Osteocyte (in vitro differentiated cells): ENCODE measurements at places on chromosomes 6 and 20. TPM values are rescaled to one million over a fixed set of nuclear protein-coding genes. Genes with fewer than 3 reads are reported as not detected.

HTR1E gene
- total RNA-seq: not detected in 2 replicates

C4A gene
- 13.5 and 15.2 TPM in 2 replicates for total RNA-seq

DEF6 gene
- 0.52 and 0.59 TPM in 2 replicates for total RNA-seq

THBD gene
- total RNA-seq: 66.3 and 68.3 TPM in 2 replicates

SIGLEC1 gene
- total RNA-seq: 0.21 TPM in 2 replicates

TMEM151B gene
- 0.08 TPM in 1 of 2 replicates, not detected in the other for total RNA-seq

UQCC2 gene
- total RNA-seq: 68.9 and 75.7 TPM in 2 replicates

DNA sequence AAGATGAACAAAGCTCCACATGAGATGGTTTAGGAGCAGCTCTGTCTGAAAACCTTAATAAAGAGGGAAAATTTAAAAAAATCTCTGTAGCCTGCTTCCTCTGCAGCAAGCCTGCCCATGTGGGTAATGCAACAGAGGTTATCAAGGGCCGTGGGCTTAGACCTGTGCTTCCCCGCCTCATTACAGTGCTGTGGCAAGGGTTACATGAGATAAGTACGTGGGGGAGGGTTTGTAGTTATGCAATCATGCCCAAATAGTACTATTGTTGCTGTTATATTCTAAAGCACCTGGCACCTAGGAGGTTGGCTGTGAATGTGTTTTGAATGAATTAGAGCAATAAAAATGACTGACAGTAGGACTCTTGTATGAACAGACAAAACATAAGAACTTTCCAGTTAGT lies 68.3 kb downstream of the PKHD1 start:
- no peak for DNase-seq

GRCh38 chr6:156413154-156413553 lies 364.0 kb upstream of the ARID1B start:
- no peak for DNase-seq

- DNase-seq: no peak
These were observed 17.7 kb upstream of the PHACTR3 start for GRCh38 chr20:59586613-59587012.

- DNase-seq: no peak
These were observed 112.3 kb downstream of the RCAN2 start for GRCh38 chr6:46378882-46379416.

DNA sequence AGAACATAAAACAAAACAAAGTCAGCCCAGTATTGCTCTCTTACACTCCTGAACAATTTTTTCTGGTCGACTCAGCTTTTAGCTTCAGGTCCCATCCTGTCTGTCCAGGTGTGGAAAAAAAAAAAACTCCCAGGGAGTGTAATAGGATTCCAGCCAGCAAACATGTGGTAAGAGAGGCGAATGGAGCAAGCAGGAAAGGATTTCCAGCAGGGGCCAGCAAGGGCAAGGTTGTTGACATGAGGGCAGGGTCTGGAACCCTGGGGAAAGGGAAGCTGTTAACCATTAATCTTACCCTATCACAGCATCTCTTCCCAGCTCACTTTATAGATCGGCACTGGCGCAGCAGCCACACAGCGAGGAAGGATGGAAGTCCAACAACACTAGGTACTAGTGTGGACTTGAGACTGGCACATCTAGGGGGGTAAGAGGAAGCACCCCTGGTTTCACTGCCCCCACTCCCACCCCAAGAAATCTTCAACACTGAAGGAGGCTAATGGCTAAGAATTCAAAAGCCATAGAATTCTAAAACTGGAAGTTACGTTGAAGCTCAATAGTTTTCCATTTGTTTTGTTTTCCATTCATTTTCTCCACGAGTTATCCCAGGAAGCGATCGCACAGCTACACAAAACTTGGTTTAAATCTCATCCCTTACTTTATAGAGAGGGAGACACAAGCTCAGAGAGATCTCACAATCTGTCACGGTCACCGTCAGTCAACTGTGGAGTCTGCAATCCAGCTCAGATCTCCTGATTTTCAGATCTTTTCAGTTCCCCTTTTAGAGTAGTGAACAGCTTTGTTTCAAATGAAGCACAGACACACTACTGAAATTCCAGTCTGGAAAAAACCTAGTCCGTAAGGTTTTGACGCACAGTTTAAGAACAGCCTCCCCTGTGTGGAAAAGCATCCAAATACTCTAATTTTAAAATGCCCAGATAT lies 53.3 kb downstream of the SLC22A23 start:
- DNase-seq: no peak

GRCh38 chr6:4801491-4802110 lies 25.4 kb downstream of the CDYL start:
- no peak for DNase-seq

GRCh38 chr6:116118608-116119007 lies 7.3 kb downstream of the COL10A1 start:
- DNase-seq: no peak

DNA sequence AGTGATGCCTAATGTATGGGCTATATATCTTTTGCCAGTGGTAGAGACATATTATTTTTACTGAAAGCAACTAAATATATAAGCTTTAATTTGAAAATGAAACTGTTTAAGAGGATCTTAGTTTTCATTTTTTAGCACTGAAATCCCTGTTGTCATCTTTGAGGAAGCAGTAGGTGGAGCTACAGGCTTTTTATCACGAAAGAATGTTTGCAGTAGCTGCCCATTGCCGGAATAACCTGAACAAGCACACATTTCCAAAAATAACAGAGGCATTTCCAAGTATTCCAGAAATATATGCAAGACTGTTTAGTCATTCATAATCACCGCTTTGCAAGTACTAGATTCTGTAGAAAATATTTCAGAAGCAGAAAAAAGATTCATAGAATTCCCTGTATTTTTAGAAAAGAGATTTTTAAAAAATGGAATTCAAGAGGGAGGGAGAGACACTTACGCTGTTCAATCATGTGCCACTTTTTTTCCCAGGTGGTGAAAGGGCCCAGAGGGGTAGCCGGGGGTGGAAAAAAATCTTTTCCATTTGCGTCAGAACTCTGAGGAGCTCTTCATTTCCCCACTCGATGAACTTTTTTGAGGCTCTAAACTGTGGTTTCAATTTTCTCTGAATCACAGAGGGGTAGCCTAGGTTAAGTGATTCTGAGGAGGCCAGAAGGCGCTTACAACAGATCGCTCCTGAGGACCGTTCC lies 142.5 kb upstream of the FERMT1 start:
- no peak for DNase-seq

GRCh38 chr6:49849213-49849907 lies 17.0 kb downstream of the CRISP1 start:
- no peak for DNase-seq

DNA sequence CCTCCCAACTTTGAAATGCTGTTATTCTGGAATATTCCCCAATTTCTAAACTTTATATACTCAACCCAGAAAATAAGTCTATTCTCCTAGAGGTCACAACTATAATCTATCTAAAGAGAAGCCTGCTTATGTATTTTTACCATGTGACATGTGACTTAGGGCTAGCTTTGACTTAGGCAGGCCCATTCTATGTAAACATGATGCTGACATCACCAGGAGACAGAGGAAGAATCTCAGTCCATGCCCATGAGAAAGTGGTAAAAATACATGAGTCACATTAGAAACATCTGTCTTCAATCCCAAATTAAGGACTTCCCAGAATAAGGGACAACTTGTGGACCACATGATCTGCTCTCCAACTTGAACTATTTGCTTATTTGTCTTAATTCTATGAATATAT lies 113.6 kb upstream of the ID4 start:
- DNase-seq: no peak

- no peak for DNase-seq
These were observed 321.4 kb downstream of the FARS2 start for GRCh38 chr6:5582762-5583161.

- DNase-seq: no peak
These were observed 33.7 kb downstream of the PYGB start for GRCh38 chr20:25281541-25281991.

GRCh38 chr6:71420095-71420692 lies 131.6 kb downstream of the OGFRL1 start:
- peak; percentile 86 for DNase-seq

GRCh38 chr6:81561731-81562130 lies 190.8 kb downstream of the TENT5A start:
- DNase-seq: no peak

DNA sequence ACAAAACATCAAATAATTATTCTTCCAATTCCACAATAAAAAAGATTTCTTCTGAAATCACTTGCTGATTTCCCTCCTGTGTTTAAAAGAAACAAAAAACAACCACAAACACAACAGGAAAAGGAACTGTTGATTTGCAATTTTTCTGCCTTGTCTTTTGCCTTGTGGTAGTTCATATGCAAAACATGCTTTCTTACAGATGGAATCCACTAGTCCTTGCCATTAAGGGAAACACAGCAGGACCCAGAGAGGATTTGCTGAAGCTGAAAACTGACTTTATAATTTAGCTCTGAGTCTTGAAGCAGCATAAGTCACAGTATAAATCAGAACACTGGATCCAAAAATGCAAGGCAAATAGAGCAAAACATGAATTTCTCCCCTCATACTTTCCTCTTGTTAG lies 328.8 kb downstream of the PHF3 start:
- no peak for DNase-seq

DNA sequence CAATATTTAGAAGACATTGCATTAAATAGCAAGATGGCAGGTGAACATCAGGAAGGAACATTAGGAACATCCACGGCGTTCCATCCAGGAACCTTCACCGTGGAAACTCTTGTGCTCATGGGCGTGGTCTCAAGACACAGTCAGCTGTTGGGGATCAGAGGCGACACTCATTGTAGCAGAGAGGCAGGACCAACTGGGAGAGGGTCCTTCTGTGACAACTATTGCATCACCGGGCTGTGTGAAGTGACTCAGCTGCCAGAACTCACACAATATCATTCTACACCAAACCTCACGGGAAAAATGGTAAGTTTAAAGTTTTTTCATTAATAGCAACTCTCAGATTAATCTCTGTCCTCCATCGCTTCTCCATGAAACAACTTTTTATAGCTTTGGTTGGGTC lies 334.8 kb upstream of the SULF2 start:
- no peak for DNase-seq

- DNase-seq: no peak
These were observed 2.0 kb downstream of the BACH2 start for GRCh38 chr6:90294614-90294988.

GRCh38 chr6:76888351-76888750 lies 574.9 kb downstream of the HTR1B start:
- no peak for DNase-seq

- DNase-seq: no peak
These were observed 273.0 kb upstream of the TAB2 start for GRCh38 chr6:149044528-149044927.

DNA sequence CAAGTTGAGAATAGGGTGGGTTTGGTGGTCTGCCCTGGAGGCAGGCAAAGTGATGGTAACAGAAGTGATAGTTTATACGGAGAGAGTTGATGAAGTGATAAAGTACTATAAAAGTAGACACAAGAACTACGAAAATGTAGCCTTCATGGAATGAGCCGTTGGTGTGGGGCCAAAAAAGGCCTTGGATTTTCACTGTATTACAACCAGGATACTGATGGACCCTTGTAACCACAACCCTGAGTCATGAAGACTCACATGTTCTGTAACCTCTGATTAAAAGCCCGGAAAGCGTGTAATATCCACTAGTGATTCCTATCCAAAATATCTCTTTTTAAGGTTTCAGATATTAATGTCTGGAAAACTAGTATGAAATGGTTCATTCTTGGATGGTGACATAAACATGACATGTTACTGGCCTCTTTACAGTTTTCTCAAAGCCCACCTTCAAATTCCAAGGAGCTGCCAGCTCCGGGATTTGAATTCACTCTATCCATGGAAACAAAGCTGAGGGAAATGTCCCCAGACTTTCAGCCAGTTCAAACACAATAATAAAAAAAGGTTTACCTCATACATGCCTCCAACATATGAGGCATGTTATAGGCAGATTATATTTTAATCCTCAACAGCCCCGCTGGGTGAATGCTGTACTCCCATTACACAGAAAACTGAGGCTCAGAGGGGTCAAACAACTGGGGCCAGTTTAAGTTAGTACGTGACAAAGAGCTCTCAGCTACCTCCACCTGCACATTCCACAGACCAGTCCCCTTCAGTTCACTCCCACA lies 55.4 kb downstream of the MRPL14 start:
- no peak for DNase-seq

- no peak for DNase-seq
These were observed 17.2 kb downstream of the STK35 start for GRCh38 chr20:2118783-2119182.
